ENCODE measurements at places on chromosomes 2 and 18.

DNA sequence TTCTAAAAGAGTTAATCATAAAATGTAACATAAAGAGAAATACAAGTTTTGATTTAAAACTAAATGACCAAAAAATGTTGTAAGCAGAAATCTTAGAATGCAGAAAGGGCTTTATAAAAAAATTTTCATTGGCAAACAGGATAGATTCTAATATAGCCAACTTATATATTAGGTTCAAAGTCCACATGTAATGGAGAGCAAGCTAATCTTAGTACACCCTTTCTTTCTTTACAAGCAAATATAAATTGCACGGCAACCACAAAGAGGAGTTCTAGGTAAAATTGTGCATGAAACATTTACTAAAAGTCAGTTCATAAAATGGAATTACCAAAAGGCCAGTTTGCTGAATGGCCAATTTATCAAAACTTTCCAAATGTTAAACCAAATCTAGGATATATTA lies 130.6 kb downstream of the NOL4 start:
- DNase-seq, result no peak

DNA sequence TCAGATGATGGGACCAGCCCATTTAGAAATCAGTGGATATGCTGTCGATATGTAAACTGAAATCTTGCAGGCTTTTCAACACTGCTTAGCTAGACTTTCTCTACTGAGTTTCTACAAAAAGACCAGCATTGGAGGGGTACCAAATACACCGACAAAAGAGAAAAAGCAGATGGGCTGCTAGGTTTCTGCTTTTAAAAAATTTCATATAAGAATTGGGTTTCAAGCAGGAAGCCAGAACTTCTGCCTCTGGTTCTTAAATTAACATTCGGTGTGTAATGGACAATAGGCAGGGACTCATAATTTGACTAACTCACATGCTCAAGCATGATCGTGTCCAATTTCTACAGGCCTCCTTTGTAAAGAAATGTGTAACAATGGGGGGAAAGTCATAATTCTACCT lies 3.1 kb downstream of the ARL4C start:
- DNase-seq, result no peak

- DNase-seq, result no peak
Observed at GRCh38 chr2:135962366-135963123, 22.9 kb downstream of the DARS1 start.

GRCh38 chr18:42028247-42028832 lies 73.3 kb downstream of the PIK3C3 start:
- peak; percentile 51 for DNase-seq

DNA sequence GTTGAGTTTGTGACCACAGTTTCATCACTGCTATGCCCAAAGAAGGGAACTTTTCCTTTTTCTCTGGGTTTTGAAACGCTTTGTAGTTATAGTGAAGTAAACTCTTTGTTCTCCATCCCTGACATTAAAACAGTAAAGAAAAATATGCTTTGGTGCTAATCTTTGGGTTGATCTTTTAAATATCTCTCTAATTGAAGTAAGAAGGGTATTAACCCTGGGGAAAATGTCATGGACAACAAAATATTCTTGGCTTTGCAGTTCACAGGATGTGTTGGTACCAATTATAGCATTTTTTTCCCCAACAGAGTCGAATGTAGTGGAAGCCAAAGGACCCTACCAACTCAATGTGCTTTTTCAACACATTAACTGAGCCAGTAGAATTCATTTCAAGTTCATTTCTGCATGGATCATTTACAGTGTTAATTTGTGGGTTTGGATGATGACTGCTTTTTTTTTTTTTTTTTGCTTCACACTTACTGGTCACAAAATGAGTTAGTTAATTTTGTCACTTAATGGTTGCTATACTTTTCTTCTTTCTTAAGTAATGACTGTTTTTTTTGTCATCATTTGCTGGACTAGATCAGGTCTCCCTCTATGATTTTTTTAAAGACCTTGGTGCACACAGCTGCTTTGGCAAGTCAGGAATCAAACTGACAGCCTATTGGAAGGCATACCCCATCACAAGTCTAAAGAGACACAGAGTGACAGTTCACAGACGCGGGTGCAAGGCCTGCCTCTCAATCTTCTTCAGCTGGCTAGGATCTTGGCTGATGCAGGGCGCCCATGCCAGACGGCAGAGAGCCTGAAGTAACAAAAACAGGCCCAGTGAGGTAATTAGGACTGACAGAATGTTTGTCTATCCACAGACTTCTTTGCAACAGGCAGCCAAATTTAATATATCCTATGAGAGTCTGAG lies 98.8 kb upstream of the MMADHC start:
- no peak for DNase-seq

DNA sequence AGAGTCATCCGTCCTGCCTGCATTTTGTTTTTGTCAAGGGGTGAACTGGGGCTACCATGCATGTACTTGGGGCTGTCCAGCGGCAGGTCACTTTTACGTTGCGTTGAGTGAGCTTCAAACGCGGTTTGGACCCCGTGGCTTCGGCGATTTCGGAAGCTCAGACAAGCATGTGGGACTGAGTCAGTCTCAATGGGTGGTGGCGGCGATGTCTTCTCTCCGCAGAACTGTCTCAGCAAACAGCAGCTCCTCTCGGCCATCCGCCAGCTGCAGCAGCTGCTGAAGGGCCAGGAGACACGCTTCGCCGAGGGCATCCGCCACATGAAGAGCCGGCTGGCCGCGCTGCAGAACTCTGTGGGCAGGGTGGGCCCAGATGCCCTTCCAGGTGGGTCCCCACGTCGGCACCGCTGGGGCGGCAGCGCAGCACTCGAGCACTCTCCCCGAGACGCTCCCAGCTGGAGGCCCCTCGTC lies 21.3 kb downstream of the FBLN7 start:
- no peak for DNase-seq

- peak; percentile 47 for DNase-seq
Observed at GRCh38 chr2:136378712-136379595, 261.0 kb upstream of the CXCR4 start.

Measured in fibroblast of villous mesenchyme (primary cell).